ENCODE measurements at places on chromosomes 2 and 18.
A peak's percentile ranks its signal among the peaks of the same experiment; 100 is the strongest.

GRCh38 chr2:147430408-147430807, 414.4 kb upstream of the ACVR2A start:
- H3K27ac ChIP-seq, result no peak overlapping the region
- no peaks in the 10 kb centered on the region for H3K4me1 ChIP-seq
- H3K27me3 ChIP-seq, result no peaks in the 10 kb centered on the region
- H3K36me3 ChIP-seq, result no peaks in the 10 kb centered on the region
- H3K4me3 ChIP-seq, result no peak overlapping the region

- H3K4me3 ChIP-seq, result no peak overlapping the region
- H3K27ac ChIP-seq, result no peak overlapping the region
- no peaks in the 10 kb centered on the region for H3K27me3 ChIP-seq
- H3K36me3 ChIP-seq, result peaks cover 7% of the 10 kb centered on the region
Measured at GRCh38 chr2:53777134-53777533, 9.5 kb downstream of the CHAC2 start.

GRCh38 chr2:50538147-50538546, 493.8 kb downstream of the NRXN1 start:
- H3K4me1 ChIP-seq, result no peaks in the 10 kb centered on the region
- H3K4me3 ChIP-seq, result no peak overlapping the region

DNA sequence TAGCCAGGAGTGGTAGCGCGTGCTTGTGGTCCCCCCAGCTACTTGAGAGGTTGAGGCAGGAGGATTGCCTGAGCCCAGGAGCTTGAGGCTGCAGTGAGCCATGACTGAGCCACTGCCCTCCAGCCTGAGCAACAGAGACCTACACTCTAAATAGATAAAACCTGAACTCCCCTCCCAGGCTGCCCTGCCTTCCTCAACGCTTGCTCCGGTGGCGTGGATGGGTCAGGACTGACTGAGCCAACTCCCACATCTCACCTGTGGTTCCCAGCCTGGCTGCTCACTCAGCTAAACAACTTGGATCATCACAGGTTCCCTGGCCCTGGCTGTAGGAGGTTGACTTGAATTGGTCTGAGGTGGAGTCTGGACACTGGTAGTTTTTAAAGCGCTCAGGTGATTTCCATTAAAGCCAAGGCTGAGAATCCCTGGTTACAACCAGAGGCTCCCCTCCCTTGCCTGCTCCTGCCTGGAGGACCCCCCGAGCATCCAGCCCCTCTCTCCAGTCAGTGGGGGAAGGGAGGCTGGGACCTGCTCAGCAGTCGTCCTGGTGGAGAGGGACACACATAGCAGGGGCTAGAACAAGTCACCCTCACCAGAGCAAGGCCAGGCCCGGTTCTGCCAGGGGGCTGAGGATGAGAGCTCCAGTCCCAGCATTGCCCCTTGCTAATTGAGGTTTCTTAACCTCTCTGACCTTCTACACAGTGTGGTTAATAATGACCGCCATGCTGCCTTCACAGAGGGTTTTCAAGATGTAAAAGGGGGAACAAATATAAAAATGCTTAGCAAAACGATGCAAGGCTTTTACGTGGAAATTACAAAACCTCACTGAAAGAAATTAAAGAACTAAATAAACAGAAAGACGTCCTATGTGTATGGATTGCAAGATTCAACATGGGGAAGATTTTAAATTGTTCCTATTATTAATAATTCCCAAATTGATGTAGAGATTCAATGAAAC, 46.9 kb upstream of the TAF1B start:
- H3K36me3 ChIP-seq, result no peaks in the 10 kb centered on the region
- H3K27me3 ChIP-seq, result no peaks in the 10 kb centered on the region

DNA sequence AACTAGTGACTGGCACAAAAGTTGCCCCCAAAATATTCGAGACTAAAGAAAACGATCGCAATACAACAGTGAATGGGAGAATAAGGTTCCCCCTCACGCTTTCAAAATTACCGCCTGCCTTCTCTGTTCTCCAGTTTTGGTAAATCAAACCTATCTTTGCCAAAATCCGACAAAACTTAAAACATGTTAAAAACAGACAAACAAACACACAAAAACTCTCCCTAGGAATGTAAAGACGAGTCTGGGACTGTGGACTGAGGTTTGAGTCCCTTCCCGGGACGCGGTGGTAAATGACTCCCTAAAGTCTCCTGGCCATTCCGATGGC, 435 bp upstream of the IMPACT start:
- no peak for DNase-seq
- no peaks in the 10 kb centered on the region for H3K4me1 ChIP-seq
- H3K36me3 ChIP-seq, result no peaks in the 10 kb centered on the region
- peak overlapping the region; percentile 75 for H3K4me3 ChIP-seq
- peak overlapping the region; percentile 87 for H3K27ac ChIP-seq

GRCh38 chr2:28435241-28435640, 42.6 kb downstream of the FOSL2 start:
- peaks cover 15% of the 10 kb centered on the region for H3K4me1 ChIP-seq
- H3K27ac ChIP-seq, result no peak overlapping the region
- no peak for DNase-seq
- no peaks in the 10 kb centered on the region for H3K27me3 ChIP-seq
- H3K36me3 ChIP-seq, result no peaks in the 10 kb centered on the region
- no peak overlapping the region for H3K4me3 ChIP-seq

DNA sequence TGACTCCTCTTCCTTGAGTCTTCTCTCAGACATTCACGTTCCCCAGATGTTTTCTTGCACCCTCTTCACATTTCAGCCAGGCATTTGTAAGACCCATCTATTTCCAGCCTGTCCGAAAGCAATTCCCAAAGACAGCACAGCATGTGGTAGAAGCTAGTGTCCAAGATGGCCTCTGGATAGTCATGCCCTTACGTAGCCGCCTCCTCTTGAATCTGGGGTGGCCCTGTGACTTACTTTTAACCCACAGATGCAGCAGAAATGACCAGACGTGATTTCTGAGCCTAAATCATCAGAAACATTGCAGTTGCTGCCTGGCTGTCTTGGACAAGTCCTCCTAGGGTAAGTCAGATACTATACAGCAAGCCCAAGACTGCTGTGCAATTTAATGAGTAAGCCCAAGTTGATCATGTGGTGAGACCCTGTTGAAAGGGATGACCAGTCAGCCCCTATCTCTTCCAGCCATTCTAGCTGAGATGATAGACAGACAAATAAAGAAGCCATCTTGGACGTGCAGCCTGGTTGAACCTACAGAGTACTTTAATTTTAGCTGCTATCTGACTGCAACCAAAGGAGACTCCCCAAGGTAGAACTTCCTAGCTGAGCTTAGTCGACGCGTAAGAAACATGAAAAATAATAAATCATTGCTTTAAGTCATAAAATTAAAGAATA, 12.3 kb downstream of the ARL5A start:
- no peaks in the 10 kb centered on the region for H3K27me3 ChIP-seq
- peaks cover 4% of the 10 kb centered on the region for H3K4me1 ChIP-seq
- no peak overlapping the region for H3K27ac ChIP-seq
- H3K4me3 ChIP-seq, result no peak overlapping the region
- no peak for DNase-seq

GRCh38 chr2:189772212-189772611, 9.6 kb upstream of the OSGEPL1 start:
- H3K36me3 ChIP-seq, result peaks cover 4% of the 10 kb centered on the region
- H3K27ac ChIP-seq, result no peak overlapping the region
- no peak overlapping the region for H3K4me3 ChIP-seq

GRCh38 chr2:149733936-149734685, 146.5 kb upstream of the MMADHC start:
- peak; percentile 1 for DNase-seq
- no peaks in the 10 kb centered on the region for H3K27me3 ChIP-seq
- peak overlapping the region; percentile 12 for H3K27ac ChIP-seq
- no peak overlapping the region for H3K4me3 ChIP-seq

- H3K4me1 ChIP-seq, result no peaks in the 10 kb centered on the region
- DNase-seq, result no peak
- no peak overlapping the region for H3K4me3 ChIP-seq
Measured at GRCh38 chr18:79515331-79515730, 119.6 kb downstream of the NFATC1 start.

GRCh38 chr2:47611771-47612170, 171.2 kb upstream of the MSH6 start:
- no peak overlapping the region for H3K27ac ChIP-seq
- DNase-seq, result no peak
- H3K36me3 ChIP-seq, result no peaks in the 10 kb centered on the region

- DNase-seq, result no peak
- H3K27me3 ChIP-seq, result no peaks in the 10 kb centered on the region
- H3K4me3 ChIP-seq, result no peak overlapping the region
- H3K27ac ChIP-seq, result no peak overlapping the region
- H3K36me3 ChIP-seq, result peaks cover 5% of the 10 kb centered on the region
Measured at GRCh38 chr2:677959-678550, 849 bp upstream of the TMEM18 start.

GRCh38 chr2:159090514-159091201, 122.2 kb downstream of the TANC1 start:
- H3K27me3 ChIP-seq, result no peaks in the 10 kb centered on the region
- H3K4me3 ChIP-seq, result no peak overlapping the region
- peaks cover 7% of the 10 kb centered on the region for H3K36me3 ChIP-seq
- peaks cover 6% of the 10 kb centered on the region for H3K4me1 ChIP-seq
- no peak overlapping the region for H3K27ac ChIP-seq

GRCh38 chr2:3503046-3503445, 16.3 kb downstream of the ADI1 start:
- DNase-seq, result no peak
- no peak overlapping the region for H3K4me3 ChIP-seq
- H3K36me3 ChIP-seq, result peaks cover 22% of the 10 kb centered on the region
- no peak overlapping the region for H3K27ac ChIP-seq
- no peaks in the 10 kb centered on the region for H3K27me3 ChIP-seq

DNA sequence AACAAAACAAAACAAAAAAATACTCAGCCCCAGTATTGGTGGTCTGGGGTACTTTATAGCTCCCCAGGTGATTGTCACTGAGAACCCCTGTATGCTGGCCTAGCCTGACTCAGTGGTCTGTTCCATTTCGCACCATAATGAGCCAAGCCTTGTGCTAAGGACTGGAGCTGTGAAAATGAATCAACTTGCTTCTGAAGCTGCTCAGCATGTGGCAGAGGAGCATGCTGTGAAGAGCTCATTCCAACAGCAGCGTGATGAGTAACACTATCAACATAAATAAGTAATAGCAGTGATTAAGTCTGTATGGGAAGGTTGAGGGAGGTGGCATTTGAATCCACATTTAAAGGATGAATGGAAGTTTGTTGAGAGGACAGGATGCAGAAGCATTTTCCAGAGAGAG, 67.2 kb upstream of the ATL2 start:
- H3K27ac ChIP-seq, result no peak overlapping the region
- H3K27me3 ChIP-seq, result no peaks in the 10 kb centered on the region
- DNase-seq, result no peak

GRCh38 chr18:42484648-42485047, 529.6 kb downstream of the PIK3C3 start:
- no peak overlapping the region for H3K27ac ChIP-seq
- H3K4me1 ChIP-seq, result no peaks in the 10 kb centered on the region
- no peak overlapping the region for H3K4me3 ChIP-seq
- H3K27me3 ChIP-seq, result no peaks in the 10 kb centered on the region
